ENCODE measurements at places on chromosomes 4 and X.

DNA sequence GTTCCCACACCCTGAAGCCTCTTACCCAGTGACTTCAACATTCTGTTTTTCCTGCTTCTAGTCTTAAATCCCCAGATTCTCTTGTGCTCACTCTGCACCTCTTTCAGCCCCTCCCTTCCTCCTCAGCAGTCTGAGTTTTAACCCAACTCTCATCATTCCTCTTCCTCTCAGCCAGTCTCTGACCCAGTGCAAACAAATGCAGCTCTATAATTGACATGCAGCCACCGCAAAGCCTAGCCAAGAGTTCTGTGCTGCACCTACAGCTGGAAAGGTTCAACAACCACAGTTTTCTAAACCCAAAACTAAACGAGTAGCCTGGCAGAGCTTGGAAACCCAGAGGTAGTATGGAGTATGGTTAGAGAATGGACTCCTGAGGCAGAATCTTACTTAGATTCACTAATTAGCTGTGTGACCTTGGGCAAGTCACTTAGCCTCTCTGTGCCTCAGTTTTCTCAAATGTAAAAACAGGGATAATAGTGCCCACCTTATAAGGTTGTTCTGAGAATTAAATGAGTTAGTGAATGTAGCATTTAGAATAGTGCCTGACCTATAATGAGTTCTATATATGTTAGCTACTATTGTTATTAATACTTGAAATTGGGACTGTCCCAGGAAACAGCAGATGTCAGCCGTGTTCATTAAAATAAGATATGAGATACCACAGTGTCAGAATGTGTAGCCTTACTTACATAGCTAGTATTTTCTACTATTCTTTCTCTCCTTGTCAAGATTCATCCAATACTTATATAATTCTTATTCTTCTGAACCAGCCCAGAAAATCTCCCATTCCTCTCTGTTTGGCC lies 3.5 kb downstream of the TMEM154 start:
- DNase-seq: no peak

DNA sequence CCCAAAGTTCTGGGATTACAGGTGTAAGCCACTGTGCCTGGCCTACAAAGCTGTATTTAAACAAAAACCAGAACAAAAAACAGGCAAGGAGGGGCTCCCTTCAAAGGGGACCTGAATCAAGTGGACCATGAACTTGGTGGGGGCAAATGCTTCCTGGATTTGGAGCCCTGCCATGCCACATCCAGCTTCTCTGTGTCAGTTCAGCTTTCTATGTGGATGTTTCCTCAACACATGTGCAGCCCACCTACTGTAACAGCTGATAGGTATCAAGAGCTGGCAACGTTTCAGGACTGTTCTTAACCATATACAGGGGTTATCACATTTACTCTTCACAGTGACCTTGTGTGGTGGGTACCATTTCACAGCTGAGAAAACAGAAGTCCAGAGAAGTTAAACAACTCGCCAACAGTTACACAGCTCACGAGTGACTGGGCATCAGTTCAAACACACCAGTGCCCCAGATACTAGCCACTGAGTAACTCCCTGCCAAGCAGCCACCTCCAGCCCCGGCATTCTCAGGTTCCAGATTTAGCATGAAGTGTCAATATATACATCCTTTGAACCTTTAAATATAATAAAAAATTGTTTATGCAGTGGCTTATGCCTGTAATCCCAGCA lies 7.5 kb downstream of the GPR143 start:
- DNase-seq: no peak

- no peak for DNase-seq
These were observed 11.0 kb downstream of the DGKK start for GRCh38 chrX:50459615-50460014.

DNA sequence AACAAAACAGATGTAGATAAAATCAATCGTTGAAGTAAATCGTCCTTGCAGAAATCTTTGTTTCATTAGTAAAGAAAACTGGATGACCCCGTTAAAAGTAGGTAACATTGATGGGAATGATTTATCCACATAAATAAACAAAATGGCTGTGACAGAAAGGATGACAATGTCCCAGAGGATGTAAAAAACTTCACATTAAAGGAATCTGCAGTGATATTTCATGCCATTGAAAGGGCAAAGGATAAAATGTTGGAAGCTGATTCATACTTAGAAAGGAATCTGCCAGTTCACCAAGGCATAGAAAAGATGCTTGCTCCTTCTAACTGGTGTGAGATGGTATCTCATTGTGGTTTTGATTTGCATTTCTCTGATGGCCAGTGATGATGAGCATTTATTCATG lies 24.2 kb upstream of the EPGN start:
- DNase-seq: no peak

- peak; percentile 9 for DNase-seq
These were observed 147.6 kb upstream of the FRG1 start for GRCh38 chr4:189792924-189793618.

DNA sequence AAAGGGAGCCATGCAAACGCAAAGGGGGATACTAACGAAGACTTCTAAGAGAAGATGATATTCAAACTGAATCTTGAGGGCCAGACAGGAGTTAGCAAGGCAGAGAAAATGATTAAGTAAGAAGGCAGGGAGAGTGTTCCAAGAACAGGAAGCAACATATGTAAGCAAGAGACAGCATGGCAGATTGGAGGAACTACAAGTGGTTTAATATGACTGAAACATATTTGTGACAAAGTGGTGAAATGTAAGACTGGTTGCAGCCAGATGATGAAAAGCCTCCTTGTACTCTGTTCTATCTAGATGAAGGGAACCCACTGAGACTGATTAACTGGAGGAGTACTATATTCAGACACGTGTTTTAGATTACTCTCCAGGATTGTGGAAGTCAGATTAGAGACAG lies 116.6 kb upstream of the DIAPH2 start:
- no peak for DNase-seq

- no peak for DNase-seq
These were observed 9.7 kb upstream of the CLNK start for GRCh38 chr4:10694151-10694827.

GRCh38 chr4:78622253-78622979 lies 70.8 kb downstream of the ANXA3 start:
- no peak for DNase-seq

DNA sequence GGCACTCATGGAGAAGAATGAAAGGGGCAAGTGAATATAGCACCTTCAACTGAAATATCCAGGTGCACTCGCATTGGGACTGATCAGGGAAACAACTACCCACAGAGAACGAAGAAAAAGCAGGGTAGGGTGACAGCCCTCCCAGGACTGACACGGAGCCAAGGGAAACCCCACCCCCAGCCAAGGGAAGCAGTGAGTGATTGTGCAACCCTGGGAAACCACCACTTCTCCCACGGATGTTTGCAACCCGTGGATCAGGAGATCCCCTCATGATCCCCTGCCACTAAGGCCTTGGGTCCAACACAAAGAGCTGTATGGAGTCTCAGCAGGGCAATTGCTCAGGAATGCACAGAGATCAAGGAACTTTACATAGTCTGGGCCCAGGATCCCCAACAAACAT lies 158.5 kb upstream of the HCCS start:
- no peak for DNase-seq

- no peak for DNase-seq
These were observed 701.0 kb upstream of the PITX2 start for GRCh38 chr4:111323916-111324315.

DNA sequence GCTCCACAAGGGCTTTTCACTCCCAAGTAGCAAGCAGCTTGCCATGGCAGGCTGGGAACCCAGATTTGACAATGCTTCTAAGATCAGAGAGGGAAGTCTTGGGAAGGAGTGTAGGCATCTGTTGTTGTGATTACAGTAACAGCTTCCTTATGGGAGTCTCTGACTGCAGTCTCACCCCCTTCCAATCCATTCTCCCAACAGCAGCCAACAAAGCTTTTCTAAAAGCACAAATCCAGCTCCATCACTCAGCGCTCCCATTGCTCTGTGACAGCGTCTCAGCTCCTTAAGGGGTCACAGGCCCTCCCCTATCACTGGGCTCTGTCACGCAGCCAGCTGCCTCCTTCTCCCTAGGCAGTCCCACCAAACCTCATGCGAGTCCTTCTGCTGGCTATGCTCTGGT lies 7.1 kb downstream of the IGFBP7 start:
- no peak for DNase-seq

DNA sequence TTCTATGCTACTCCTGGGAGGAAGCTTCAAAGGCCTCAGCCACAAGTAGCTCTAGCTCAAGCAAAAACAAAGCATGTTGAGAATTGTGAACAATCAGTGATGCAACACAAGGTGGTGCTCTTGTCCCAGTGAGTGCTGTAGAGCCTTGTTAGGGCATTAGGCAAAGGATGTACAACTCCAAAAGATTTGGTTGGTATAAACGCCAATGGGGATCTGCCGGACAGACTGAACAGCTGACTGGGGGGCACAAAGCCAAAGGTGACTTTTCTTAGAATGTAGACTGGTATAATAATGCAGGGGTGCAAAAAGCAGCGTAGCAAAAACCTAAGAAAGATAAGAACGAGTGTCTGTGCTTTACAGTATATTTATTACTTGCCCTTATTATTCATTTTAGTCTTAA lies 62.6 kb upstream of the ALB start:
- DNase-seq: no peak

- no peak for DNase-seq
These were observed 402.8 kb downstream of the AFF2 start for GRCh38 chrX:148903176-148903575.

DNA sequence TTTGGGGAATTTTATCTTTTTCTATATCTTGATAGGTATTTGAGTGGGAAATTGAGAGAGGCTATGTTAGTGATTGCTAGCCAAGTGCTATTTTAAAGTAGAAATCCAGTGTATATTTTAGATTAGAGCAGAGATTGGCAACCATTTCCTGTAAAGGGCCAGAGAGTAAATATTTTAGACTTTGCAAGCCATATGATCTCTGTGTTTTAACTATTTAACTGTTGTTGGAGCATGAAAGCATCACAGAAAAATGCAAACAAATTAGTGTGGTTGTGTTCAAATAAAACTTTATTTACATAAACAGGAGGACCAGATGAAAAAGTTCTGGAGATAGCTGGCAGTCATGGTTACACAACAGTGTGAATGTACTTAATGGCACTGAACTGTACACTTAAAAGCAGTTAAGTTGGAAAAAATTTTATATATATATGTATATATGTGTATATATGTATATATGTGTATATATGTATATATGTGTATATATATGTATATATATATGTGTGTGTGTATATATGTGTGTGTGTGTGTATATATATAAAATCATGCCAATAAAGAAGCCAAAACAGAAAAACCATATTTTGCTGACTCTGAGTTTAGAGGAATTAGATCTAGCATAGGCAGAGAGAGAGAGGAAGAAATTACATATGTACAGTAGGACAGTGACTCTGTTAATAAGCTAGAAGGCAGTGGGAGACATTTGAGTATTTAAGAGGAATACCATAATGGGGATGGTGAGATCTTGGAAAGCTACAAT lies 83.4 kb downstream of the TMEM164 start:
- DNase-seq: no peak

- DNase-seq: no peak
These were observed 90.3 kb upstream of the TEX13D start for GRCh38 chrX:124242131-124242530.

- DNase-seq: no peak
These were observed 190.2 kb upstream of the POF1B start for GRCh38 chrX:85569686-85570085.

DNA sequence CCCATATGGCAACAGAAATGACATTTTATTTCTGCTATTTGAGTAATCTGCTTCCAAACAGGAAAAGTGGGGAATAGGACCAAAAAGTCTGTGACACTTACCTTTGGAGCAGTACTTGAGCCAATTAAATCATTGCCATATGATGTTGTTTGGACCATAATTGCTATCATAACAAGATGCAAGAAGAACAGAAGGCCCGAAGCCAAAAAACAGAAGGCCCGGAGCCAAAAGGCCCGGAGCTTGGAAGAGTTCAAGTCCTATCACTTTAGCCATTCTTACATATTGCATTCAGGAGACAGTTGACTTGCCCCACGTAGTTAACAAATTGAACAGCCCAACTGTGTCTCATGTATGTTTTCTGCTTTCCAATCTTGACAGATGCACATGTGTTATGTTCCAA lies 285.6 kb downstream of the ARHGAP24 start:
- DNase-seq: no peak

GRCh38 chr4:87025023-87025613 lies 90.3 kb downstream of the AFF1 start:
- DNase-seq: no peak

DNA sequence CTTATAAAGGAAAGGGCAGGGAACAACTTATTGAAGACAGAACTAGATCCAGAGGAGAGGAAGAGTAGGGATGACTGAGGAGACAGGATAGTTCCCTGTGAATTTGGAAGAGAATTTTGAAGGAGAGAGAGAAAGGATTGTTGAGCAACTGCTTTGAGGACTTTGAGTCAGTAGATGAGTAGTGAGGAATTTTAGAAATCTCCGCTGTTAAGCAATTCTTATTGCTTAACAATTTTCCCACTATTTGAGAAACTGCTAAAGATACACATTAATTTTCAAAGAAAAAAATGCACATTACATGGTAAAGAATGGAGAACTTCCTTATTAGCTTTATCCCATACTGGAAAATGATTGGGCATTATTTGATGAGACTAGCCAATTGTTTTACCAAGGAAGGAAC lies 116.3 kb upstream of the NRK start:
- DNase-seq: no peak

GRCh38 chr4:182806259-182807252 lies 110.6 kb downstream of the DCTD start:
- DNase-seq: no peak

- no peak for DNase-seq
These were observed 198.8 kb upstream of the FAT4 start for GRCh38 chr4:125115941-125116340.

DNA sequence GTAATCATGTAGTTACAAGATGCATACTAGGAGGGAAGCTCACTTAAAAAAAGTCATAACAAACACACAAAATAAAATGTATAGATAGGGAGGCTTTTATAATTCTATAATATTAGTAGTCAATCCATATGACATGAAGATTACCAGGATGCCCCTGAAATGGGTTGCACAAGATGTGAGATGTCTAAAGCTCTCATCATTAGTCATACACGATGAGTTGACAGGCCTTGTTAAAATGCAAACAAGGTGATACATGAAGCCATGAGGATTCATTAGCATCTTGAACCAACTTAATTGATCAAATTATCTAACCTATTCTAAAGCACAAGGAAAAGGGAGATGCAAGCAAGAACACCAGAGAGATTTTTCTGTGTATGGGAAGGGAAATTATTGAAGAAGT lies 470.2 kb downstream of the IQCM start:
- DNase-seq: no peak

- no peak for DNase-seq
These were observed 55.1 kb downstream of the NBDY start for GRCh38 chrX:56783996-56784620.

- DNase-seq: no peak
These were observed 25.9 kb downstream of the OFD1 start for GRCh38 chrX:13760426-13760825.

DNA sequence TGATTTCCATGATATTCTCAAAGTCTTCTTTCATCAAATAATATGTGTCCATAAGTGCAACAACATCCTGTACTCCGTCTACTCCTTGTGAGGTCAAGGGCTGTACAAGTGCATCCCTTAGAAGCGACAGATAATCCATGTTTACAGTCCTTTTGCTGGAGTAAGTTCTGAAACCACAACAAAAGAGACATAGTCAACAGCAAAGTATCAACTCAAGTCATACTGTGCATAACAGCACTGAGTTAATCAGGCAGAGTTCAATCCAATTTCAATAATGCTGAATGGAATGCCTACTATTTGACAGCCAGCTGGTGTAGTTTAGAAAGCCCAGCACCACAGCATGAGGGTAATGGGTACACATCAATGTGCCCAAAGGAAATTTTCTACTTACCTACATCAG lies 74.5 kb downstream of the RFC1 start:
- no peak for DNase-seq

- DNase-seq: no peak
These were observed 55.3 kb upstream of the SFRP2 start for GRCh38 chr4:153844144-153844543.

All from activated T-helper 1 cell treated with Interleukin-2 at 50 U/mL for 16 hours (primary cell).